A549 treated with DMSO at 1 μM for 4 hours (cell line): ENCODE measurements at places on chromosomes 1 and 21. TPM values are rescaled to one million over a fixed set of nuclear protein-coding genes. Genes with fewer than 3 reads are reported as not detected.

RPTN gene
- 0.03 TPM in 1 of 5 replicates, not detected in the others for total RNA-seq

KRTAP21-2 gene
- total RNA-seq = not detected in 5 replicates

CREB3L4 gene
- 8.7 to 11.8 TPM (median 10.7 TPM) in 5 replicates for total RNA-seq

CFH gene
- total RNA-seq = 3.6 to 5.5 TPM (median 4.4 TPM) in 5 replicates

SLC27A3 gene
- 1.1 to 2.0 TPM (median 1.4 TPM) in 5 replicates for total RNA-seq

FMO1 gene
- not detected in 5 replicates for total RNA-seq

AQP10 gene
- not detected in 5 replicates for total RNA-seq

HMCN1 gene
- total RNA-seq = 0.03 to 0.13 TPM (median 0.08 TPM) in 5 replicates

UMODL1 gene
- not detected in 5 replicates for total RNA-seq

SH3BGRL3 gene
- total RNA-seq = 113 to 158 TPM (median 154 TPM) in 5 replicates

MEX3A gene
- 1.4 to 3.0 TPM (median 2.5 TPM) in 5 replicates for total RNA-seq

MAN1C1 gene
- total RNA-seq = 0.21 to 0.30 TPM (median 0.24 TPM) in 5 replicates

TMEM183A gene
- 47.8 to 54.5 TPM (median 50.0 TPM) in 5 replicates for total RNA-seq
